ENCODE measurements at places on chromosomes 3 and 15.

GRCh38 chr3:183300996-183301562 lies 48.0 kb downstream of the B3GNT5 start:
- DNase-seq: no peak

GRCh38 chr3:183591881-183592521 lies 36.5 kb upstream of the KLHL6 start:
- DNase-seq: no peak

DNA sequence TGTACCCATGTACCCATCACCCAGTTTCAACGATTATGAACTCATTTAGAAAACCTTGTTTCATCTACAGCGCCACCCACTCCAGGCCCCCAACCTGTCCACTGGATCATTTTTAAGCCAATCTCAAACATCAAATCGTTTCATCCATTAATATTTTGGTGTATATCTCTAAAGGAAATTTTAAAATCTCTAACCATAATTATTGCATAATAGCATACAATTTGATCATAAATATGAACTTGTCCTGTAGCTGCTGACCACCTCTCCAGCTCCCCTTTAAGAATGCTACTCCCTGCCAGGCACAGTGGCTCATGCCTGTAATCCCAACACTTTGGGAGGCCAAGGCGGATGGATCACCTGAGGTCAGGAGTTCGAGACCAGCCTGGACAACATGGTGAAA lies 2.8 kb upstream of the C3orf70 start:
- DNase-seq: no peak

GRCh38 chr3:115804200-115804599 lies 180.9 kb downstream of the GAP43 start:
- DNase-seq: no peak

DNA sequence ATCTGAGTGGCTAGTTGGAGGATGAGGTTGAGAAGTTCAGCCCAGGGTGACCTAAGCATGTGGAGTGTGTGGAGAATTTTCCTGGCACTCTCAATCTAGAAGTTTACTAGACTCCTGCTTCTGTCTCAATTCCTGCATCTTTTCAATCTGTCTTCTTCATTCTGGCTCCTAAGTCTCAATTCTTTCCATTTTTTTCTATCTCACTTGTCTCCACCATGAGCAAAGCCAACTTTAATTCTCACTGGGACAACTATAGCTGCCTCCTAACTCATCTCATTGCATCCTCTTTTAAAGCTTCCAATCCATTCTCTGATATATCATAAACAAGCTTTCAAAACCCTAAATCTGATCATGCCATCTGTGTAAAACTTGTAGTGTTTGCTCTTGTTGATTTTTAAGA lies 569.3 kb downstream of the NAALADL2 start:
- DNase-seq: no peak

- no peak for DNase-seq
Observed at GRCh38 chr3:42042747-42043098, 48.4 kb upstream of the TRAK1 start.

- no peak for DNase-seq
Observed at GRCh38 chr3:193377591-193377990, 962 bp downstream of the ATP13A5 start.

GRCh38 chr15:57323806-57324589 lies 52.3 kb upstream of the CGNL1 start:
- DNase-seq: no peak

DNA sequence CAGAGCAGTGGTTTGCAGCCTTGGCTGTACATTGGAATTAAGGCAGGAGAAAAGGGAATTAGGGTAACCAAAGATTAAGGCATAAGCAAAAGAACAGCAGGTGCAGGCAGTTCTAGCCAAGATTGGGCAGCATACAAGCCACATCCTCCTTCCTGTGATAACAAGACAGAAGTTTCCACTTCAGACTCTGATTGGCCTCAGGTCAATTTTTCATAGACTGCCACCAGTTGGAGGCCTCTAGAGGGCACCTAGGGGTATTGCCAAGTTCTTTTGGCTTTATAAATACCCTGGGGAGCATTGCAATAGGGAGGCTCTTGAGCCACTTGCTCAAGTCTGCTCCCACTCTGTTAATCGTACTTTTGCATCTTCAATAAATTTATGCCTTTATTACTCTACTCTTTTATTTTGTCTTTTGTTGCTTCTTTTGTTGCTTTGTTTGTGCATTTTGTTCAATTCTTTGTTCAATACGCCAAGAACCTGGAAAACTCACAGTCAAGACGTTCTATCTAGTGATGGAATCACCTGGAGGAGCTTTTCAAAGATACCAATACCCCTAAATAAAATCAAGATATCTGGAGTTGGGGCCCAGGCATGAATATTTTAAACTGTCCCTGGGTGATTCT lies 32.2 kb upstream of the FMN1 start:
- peak; percentile 32 for DNase-seq

DNA sequence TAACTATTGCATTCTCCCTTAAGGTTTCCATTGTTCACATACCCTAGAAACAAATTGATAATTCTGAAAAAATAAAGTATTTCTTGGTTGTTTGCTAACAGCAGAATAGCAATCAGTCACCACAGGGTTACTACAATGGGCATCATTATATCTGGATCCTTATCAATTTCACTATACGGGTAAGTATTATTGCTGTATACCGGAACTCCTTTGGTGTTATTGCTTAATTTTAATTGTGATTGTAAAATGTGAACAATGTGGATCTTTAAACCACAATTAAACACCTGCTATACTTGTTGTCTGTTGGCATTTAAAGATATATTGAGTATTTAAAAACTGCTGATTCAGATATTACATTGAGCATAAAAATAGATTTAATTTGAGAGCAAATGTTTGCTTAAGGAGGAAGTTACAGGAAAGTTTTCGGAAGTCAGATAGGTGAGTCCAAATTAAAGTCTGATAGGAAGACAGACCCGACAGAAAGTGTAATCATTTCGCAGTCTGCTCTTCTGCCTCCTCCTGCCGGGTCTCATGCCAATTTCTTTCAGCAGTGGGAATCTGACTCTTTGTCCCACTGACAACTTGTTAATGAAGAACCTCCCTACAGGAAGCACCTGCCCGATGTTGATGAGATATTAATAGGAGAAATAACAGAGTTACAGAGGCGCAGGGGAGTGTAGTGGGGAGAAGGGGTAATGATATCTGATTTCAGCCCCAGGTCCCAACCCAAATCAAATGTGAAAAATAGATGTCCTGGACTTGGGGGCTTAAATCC lies 169.7 kb upstream of the TBC1D5 start:
- no peak for DNase-seq

DNA sequence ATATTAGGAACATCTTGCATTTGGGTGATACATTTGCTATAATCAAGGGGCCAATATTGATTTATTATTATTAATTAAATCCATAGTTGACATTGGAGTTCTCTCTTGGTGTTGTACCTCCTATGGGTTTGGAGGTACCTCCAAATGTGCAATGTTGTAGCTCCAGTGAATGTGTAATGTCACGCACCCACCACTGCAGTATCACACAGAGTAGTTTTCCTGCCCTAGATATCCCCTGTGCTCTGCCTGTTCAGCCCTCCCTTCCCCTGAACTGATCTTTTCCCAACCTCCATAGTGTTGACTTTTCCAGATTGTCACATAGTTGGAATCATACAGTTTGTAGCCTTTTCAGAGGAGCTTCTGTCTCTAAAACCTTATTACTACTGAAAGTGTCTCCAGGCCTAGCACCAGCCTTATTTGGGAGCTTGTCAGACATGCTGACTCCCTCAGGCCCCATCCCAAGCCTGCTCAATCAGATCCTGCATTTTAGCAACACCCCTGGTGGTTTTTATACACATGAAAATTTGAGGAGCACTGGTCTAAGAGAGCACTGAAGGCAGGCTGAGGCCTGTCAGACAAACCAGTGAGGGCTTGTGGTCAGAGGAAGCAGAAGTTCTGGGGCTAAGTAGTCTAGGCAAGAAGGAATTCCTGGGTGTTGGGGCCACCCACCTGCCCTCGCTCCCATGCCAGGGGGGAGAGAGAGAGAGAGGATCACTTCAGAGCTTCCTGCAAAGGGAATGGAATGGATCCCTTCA lies 73.4 kb downstream of the SLC6A11 start:
- no peak for DNase-seq

- no peak for DNase-seq
Observed at GRCh38 chr3:108503722-108504121, 6.7 kb downstream of the MYH15 start.

GRCh38 chr3:195113536-195114425 lies 157.2 kb downstream of the XXYLT1 start:
- DNase-seq: no peak

DNA sequence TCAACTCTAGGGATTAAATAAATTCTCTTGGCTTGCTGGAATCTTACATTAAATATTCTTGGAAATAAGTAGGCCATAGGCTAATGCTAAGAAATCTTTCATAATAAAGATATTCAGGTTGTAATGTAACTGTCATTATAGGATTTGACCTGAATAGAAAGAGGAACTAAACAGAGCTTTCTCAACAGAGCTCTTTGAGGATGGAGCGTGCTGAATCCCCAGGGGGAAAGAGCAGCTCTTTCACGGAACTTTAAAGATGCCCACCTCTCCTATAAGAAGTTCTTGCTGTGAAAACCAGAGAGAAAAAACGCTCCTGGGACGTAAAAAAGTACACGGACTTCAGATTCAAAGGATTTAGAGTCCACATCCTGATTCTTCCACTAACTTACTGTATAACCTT lies 77.9 kb downstream of the NTRK3 start:
- DNase-seq: no peak

GRCh38 chr15:70227147-70227546 lies 129.4 kb upstream of the TLE3 start:
- no peak for DNase-seq

All from tibial artery (tissue), 4 donors.